ENCODE measurements at places on chromosomes 13 and 19. TPM values are rescaled to one million over a fixed set of nuclear protein-coding genes. Genes with fewer than 3 reads are reported as not detected.

DNA sequence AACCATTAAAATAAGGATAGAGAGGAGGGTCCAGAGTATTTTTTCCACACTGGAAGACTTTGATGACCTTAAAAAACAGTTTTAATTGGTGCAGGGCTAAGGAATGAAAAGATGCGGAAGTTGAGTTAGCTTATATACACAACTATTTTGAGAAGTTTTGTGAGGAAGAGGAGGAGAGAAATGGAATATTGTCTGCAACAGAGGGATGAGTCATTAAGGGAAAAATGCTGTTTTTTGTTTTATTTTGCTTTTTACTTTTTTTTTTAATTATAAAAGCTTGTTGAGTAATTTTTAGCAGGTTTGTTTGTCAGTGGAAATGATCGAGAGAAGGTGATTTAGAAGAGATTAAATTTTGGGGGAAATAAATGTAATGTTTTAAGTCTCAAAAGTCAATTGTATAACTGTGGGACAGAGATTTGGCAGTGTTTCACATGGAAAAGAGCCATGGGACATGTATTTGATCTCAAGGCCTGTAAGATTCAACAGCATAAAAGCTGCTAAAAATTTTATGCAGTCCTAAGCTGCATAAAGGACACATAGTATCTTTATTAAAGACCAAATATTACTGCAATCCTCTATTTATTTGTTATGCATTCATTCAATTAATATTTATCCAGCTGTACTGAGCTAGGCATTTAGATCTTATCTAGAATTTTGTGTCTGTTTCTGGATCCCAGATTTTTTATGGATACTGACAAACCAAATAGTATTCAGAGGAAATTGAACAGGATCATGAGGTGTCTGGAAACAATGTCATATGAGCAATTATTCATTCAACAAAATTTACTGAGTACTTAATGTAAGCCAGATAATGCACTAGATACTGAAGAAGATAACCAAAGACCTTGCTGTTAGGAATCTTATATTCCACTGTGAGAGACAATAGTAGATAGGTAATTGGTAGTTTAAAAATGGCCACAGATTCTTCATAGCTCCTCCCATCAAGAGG, 72.7 kb downstream of the DNAJC15 start:
- no peak for DNase-seq
- H3K4me1 ChIP-seq, result no peaks in the 10 kb centered on the region
- no peak overlapping the region for H3K4me3 ChIP-seq
- H3K27ac ChIP-seq, result no peak overlapping the region
- H3K36me3 ChIP-seq, result no peaks in the 10 kb centered on the region
- no peaks in the 10 kb centered on the region for H3K27me3 ChIP-seq

Gene ZNF175
- total RNA-seq, result 6.3 TPM

Gene ASPDH
- total RNA-seq, result not detected

Gene ZNF468
- 34.9 TPM for total RNA-seq

Gene BBC3
- 31.9 TPM for total RNA-seq
